ENCODE measurements at places on chromosomes 13 and 19.

DNA sequence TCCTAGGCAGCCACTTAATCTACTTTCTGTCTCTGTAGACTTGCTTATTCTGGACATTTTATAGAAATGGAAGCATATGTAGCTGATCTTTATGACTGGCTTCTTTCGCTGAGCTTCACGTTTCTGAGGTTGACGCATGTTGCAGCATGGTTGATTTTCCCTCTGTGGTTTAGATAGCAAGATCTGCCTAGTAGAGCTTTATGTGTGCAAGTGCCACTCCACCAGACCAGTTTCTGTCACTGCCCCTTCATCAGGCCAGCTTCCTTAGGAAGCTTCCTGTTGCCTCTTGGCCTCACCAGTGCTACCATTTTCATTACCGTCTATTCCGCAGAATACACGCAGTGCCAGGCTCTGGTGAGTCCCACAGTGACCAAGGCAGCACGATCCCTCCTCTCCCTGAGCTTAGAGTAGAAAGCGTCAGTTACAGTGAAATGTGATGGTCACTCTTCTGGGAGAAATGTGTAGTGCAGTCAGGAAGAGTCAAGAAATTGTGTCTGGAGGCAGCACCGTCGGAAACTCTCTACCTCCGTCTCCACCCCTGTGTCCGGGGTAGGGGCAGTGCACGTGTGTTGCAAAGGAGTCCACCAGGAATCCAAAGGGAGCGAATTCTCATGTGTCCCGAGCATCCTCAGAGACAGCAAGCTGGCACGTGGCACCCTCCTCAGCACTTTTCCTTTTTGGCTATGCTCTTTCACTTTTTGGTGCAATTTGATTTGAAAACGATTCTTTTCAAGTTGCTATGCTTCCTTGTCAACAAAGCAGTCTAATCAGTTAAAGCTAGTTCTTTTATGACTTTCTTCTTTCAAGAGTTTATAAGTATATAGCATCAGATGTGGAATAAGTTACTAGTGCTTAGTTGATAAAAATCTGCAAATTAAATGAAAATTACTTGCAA lies 45.4 kb upstream of the GPR183 start:
- peak; percentile 39 for DNase-seq

DNA sequence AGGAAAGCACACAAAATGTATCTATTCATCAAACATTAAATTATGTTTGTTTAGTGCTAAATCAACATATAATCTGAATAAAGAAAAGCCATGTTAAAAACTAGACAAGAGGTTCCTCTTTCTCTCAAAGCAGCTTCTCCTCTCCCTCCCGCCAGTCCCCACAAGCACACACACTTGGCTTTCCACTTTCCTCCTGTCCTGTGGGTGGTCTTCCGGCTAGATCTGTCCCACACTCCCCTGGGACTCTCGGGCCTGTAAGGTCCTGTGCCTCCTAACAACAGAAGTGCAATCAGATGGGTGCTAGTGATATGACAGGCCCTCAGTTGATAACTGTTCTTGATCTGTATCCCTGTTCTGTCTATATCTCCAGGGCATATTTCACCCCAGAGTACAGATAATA lies 45.6 kb upstream of the RAP2A start:
- no peak for DNase-seq

DNA sequence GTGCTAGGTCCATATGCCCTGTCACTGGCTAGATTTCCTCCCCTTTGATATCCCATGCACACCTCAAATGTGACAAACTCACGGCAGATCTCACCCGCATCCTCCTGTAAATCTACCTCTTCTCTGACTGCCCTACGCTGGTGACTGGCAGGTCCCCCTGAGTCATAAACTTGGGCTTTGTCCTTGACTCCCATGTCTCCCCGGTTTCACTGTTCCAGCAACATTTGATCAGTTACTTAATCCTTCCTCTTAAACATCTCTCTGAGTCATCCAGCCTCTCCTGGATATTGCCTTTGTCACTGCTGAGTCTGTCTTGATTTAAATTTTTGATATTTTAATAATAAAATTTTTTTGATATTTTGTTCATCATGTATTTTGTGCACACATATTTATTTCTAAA lies 26.5 kb downstream of the FAM216B start:
- no peak for DNase-seq

GRCh38 chr19:58252102-58252685 lies 23.5 kb downstream of the ZNF544 start:
- no peak for DNase-seq

DNA sequence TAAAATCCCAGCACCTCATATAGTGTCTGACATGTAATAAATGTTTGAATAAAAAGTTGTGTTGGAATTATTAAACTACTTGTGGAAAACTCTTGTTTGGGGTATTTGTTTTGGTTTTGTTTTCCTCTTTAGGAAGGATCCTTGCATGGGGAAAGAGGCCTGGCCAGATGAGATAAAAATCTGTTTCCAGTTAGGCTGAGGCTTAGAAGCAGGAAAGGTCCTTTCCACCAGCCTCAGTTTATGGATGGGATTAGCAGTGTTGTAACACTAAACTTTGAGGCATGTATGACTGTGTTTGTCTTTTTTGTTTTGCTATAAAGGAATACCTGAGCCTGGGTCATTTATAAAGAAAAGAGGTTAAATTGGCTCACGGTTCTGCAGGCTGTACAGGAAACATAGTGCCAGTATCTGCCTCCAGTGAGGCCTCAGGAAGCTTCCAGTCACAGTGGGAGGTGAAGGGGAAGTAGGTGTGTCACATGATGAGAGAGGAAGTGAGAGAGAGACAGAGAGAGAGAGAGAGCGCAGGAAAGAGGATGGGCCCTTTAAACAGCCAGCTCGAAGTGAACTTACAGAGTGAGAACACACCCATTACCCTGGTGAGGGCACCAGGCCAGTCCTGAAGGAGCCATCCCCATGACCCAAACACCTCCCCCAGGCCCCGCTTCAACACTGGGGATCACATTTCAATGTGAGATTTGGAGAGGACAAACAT lies 21.6 kb downstream of the SPATA13 start:
- DNase-seq, result no peak

- DNase-seq, result no peak
Measured at GRCh38 chr13:114062341-114062740, 70.1 kb downstream of the RASA3 start.

GRCh38 chr19:32201636-32202051 lies 143.8 kb upstream of the ZNF507 start:
- DNase-seq, result no peak

DNA sequence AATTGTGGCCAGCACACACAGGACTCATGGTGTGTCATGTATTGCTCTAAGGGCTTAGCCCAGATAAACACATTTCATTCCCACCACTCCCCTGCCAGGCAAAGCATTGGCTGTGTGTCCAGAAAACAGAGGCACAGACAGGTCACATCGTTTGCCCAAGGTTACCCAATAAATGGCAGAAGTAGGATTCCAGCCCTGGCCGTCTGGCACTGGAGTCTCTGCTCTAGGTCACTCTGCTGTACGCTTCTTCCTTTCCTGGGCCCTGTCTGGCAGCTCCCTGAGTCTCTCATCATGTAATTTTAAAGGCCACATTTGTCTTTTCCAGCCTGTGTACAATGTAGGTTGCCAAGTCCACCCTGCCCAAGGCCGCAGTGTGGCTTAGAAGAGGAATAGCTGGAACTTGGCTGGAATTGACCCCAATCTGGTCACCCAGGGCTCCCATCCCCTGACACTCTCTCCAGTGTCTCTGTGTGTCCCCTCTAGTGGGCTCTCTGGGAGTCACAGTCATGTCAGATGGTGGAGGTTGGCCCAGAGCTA lies 264.5 kb upstream of the TSHZ3 start:
- no peak for DNase-seq

- DNase-seq, result no peak
Measured at GRCh38 chr13:61286148-61286745, 129.4 kb downstream of the PCDH20 start.

DNA sequence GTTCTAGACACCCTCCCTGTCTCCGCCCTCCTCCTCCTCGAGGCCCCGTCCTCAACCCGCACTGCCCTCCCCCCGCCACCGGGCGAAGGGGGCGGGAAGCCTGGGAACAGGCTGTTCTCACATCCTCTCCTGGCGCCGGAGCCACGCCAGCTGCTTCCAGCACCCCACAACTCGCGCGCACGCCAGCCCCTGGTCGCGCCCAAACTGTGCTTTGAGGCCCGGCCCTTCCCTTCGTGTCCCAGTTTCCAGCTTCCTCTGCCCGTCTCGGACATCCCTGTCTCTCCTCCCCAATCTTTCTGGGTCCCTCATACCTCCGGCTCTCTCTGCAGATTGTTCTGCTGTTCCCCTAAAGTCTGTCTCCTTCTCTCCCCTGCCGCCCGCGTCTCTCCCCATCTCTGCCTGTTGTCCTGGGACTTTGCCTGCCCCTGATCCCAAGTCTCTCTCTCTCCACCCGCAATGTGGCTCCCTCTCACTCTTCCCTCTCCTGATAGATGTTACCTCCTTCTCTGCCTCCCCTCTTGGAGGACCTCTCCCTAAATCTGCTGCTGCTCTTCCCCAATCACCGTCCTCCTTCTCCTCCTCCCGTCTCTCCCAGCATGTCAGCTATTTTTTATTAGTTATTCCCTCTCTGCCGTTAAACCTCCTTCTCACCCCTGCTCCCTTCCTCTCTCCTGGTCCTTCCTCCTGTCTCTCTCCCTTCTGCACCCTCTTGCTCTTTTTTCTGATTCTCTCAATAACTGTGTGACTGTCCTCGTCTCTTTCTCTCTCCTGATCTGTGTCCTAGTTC lies 14.2 kb downstream of the DPF1 start:
- no peak for DNase-seq

DNA sequence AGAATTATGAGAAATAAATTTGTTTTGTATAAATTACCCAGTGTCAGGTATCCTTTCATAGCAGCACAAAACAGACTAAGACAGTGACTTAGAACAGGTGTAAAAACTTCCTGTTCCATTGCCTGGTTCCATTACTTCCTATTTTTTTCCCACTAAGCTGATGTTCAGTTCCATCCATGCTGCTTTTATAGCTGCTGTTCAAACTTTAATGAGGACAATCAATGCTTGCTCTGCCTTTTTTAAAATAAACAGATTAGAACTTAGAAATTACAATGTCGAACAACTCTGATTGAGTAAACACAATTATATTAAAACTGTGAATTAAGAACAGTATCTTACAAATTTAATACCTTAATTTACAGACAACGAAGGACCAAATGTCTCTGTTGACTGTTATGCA lies 818.9 kb downstream of the OLFM4 start:
- DNase-seq, result no peak

- no peak for DNase-seq
Measured at GRCh38 chr13:103275081-103275480, 208.9 kb upstream of the SLC10A2 start.

DNA sequence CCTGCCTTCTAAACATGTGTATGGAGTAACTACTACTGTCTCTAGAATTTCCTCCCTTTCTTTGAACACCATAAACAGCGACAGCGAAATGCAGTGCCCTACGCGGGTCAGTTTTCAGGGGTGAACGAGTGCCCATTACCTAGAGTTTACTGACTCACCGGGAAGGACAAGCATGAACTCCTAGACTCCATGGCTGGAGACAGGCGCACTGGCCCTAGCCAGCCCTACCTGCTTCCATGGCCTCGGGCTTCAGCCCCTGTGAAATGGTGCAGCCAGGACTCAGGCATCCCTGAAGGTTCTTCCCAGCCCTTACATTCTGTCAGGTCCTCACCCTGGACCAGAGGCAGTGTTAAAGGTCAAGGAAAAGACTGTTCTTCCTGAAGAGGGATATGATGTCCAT lies 8.5 kb downstream of the RANBP3 start:
- DNase-seq, result no peak

DNA sequence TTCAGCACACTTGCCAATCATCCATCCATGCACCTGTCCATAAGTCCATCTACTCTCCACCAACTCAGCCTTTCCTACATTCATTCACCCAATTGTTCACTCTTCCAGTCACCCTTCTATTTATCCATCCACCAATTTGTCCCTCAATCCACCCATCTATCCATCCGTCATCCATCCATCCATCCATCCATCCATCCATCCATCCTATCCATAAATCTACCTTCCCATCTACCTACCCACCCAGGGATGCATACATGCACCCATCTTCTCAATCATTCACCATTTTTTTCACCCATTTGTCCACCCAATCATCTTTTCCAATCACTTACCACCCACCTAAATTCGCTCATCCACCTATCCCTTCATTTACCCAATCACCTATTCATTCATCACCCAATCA lies 14.6 kb upstream of the CEACAM20 start:
- no peak for DNase-seq

DNA sequence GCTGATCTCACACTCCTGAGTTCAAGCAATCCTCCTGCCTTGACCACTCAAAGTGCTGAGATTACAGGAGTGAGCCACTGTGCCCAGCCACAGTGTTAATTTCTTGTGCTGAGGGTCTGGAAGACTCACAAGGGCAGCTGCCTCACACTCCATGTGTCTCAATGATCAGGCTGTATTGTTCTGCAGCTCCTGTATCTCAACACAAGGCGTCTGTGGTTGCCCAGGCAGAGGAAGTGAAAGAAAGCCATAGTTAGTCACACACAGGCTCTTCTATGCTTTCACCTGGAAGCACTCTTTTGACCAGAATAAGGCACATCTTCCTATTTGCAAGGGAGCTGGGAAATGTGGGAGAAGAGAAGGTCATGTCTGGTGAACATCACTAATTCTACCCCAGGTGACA lies 107.3 kb upstream of the ZNF507 start:
- DNase-seq, result no peak

DNA sequence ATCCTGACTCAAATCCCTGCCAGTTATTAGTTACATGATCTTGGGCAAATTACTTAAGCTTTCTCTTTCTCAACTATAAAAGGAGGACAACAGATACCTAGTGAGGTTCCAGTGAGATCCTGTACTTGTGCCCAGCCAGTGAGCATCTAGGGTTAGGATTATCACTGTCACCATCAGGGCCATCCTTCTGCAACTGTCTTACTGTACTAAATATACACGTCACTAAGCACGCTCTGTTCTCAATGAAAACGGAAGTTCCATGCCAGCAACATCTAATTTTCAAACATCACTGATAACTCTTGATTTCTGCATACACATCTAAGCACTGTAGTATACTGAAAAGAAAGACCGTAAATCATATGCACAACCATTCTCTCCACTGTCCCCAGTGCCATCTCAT lies 70.0 kb downstream of the FOXO1 start:
- no peak for DNase-seq

- peak; percentile 31 for DNase-seq
Measured at GRCh38 chr19:30669329-30670010, 297.3 kb downstream of the ZNF536 start.

- no peak for DNase-seq
Measured at GRCh38 chr19:33948651-33949335, 152.1 kb downstream of the KCTD15 start.

DNA sequence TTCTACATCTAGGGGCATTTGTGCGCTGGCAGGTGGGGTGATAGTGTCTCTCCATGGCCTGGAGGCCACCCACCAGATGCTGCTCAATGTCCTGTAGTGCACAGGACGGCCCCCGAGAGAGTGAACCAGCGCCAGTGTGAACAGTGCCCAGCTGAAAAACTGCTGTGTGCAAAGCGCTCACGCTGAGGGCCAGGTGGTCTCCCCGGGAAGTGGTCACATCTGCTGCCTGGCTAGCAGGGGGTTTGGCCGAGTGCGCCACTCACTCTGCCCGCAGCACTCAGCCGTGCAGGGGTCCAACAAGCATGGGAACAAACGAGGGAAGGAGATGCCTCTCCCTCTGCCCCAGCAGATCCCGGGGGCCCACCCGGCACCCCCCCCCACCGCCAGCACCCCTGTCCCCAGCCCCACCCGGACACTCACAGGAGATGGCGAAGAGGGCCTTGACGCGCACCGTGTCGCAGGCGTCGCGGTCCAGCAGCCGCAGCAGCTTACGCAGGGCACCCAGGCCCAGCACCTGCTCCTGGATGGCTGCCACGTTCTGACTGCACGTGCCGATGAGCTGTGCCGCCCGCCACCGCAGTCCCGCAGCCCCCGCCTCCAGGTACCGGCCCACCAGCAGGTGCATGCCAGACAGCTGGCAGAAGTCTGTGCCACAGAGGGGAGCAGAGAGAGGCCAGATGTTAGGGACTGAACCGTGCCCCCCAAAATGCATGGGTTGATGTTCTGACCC lies 5.8 kb downstream of the HSPBP1 start:
- DNase-seq, result no peak

Measured in stimulated activated CD4-positive, alpha-beta T cell treated with anti-CD3 and anti-CD28 coated beads, Interleukin-15, amount 100 ng/mL, for 48 hours (primary cell).